BE2C (cell line): ENCODE measurements at places on chromosomes 1 and 21.

GRCh38 chr1:175332515-175332914 lies 139.9 kb upstream of the KIAA0040 start:
- no peak for DNase-seq

DNA sequence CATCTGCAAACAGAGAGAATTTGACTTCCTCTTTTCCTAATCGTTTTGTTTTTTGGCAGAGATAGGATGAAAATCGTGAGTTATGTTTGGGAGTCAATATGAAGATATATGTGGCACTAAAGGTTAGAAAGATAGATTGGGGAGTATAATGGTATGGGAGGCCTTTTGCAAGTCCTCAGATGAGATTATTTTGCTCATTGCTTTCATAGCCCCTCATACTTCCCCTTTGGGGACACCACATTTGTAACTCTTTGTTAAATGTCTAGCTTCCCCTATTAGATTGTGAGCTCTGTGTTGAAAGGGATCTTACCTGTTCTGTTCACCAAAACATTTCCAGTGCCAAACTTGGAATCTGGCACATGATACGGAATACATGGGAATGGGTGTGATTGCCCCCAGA lies 30.2 kb downstream of the RAVER2 start:
- no peak for DNase-seq

GRCh38 chr1:50929376-50929958 lies 30.6 kb downstream of the FAF1 start:
- no peak for DNase-seq

GRCh38 chr1:172163498-172164215 lies 256.8 kb upstream of the C1orf105 start:
- no peak for DNase-seq

GRCh38 chr1:51336004-51336403 lies 5.6 kb upstream of the TTC39A start:
- no peak for DNase-seq
